ENCODE measurements at places on chromosomes 5 and 9.

GRCh38 chr5:83249156-83249555 lies 171.8 kb downstream of the XRCC4 start:
- DNase-seq: no peak

GRCh38 chr5:169746147-169746694 lies 109.1 kb downstream of the DOCK2 start:
- DNase-seq: peak; percentile 10

DNA sequence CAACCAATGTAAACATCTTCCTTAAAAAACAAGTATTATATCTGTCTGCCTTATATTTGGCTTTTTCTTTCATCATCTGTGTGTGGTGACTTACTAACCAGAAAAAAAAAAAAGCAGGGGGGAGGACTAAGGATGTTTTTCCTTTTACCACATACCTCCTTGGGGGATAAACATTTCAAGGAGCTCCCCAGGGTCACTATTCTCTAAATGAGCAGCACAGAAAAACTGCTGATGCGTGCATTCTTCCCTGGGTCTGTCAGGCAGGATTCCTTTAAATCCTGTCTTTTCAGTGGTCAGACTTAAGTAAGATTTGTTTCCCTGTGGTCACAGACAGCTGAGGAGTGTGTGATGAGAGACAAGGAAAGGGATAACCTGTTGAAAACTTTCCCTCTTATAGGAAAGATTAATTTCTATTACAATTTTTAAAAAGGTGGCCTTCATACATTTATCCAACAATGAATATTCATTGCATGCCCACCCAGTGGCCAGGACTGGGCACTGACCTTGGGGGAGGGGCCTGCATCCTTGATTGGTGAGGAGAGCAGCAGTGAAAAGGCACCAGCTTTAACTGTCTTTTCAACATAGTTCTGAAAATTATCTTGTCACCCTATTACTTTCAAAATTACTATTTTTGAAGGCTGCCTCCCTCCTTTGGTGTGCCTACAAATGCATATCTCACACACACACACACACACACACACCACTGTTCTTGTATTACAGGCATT lies 123.1 kb downstream of the TLE4 start:
- no peak for DNase-seq

DNA sequence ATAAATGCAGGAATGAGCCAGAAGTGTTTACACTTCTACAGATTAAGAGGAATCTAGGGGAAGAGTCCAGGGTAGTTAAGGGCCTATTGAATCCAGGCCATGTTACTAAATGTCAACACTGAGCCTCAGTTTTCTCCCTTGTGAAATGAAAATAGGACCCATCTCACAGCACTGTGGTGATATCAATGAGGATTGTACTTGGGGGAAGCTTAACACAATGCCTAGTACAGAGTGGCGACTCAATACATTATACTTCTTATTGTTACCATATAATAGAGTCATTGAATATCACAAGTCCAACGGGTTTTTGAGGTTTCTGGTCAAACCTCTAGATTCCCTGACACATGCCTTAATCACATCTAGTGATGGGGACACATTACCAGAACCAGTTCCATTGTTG lies 4.6 kb downstream of the TRUB2 start:
- no peak for DNase-seq

- no peak for DNase-seq
These were observed 19.3 kb downstream of the MLANA start for GRCh38 chr9:5909976-5910375.

DNA sequence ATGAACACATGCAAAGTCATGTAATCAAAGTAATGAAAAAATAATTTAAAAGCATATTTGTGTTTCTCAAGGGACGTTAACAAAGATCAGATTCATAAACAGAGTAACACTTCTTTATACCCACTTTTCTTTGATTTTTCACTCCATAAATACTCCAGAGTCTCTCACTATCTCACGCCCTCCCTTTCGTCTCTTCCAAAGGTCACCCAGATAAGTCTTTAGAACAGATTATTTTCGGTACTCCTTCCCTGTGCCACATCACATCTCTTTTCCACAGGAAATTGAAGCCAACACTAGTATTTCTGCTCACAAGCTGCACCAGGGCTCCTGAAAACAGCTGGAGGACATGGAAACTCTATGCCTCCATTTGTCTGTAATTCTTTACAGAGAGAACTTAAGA lies 15.4 kb upstream of the ALDOB start:
- DNase-seq: no peak

DNA sequence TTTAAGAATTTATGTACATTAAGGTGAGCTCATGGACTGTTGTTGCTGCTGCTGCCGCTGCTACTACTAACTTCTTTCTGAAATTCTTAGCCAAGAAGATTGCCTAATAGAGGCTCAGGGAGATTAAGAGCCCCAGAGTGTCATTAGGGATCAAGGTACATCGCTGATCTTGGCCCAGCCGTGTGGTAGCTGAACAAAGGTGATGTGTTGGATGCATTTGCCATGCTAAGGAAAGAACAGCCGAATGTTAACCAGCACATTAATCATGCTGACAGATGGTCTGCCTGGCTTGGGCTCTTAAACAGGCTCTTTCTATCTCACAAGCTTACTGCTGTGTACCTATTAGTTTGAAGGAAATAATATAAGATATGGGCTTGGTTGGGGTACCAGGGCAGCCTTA lies 137.1 kb downstream of the KCTD16 start:
- DNase-seq: no peak

- no peak for DNase-seq
These were observed 15.0 kb downstream of the CACNA1B start for GRCh38 chr9:137892424-137893191.

GRCh38 chr5:82365744-82366228 lies 87.6 kb upstream of the RPS23 start:
- DNase-seq: no peak

DNA sequence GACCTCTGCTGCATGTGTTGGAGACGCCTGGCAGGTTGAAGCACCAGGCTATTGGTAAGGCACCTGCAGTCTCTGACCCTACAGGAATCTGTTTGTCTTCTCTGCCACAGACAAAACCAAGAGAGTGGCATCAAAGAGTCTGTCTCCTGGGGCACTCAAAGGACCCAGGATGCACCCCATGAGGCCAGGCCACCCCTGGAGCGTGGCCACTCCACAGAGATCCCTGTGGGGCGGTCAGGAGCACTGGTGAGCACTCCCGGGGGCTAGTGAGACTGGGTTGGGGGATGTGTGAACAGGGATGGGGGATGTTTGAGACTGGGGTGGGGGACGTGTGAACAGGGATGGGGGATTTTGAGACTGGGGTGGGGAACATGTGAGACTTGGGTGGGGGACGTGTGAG lies 240.3 kb downstream of the CACNA1B start:
- DNase-seq: no peak

- no peak for DNase-seq
These were observed 44.9 kb downstream of the APBA1 start for GRCh38 chr9:69627281-69627680.

DNA sequence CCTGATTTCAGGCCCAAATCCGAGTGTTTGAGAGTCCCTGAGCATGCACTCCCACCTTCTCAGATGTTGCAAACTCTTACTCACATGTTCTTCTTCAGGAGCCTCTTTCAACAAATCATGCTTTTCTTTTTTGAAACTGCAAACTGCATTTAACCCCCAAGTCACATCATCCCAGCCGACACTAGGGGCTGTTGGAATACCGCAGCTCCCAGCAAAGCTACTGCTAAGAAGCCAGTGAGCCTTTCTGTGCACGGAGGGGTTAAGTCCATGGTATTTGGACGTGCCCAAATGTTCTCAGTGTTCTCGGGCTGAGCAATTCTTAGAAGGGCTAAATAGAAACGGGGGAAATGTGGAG lies 282.9 kb downstream of the NFIB start:
- DNase-seq: no peak

- no peak for DNase-seq
These were observed 11.6 kb downstream of the AGPAT2 start for GRCh38 chr9:136675477-136676296.

- DNase-seq: no peak
These were observed 102.2 kb downstream of the COL5A1 start for GRCh38 chr9:134743853-134744252.

GRCh38 chr9:63817622-63818518 lies 1467.1 kb downstream of the FOXD4L5 start:
- DNase-seq: peak; percentile 72

DNA sequence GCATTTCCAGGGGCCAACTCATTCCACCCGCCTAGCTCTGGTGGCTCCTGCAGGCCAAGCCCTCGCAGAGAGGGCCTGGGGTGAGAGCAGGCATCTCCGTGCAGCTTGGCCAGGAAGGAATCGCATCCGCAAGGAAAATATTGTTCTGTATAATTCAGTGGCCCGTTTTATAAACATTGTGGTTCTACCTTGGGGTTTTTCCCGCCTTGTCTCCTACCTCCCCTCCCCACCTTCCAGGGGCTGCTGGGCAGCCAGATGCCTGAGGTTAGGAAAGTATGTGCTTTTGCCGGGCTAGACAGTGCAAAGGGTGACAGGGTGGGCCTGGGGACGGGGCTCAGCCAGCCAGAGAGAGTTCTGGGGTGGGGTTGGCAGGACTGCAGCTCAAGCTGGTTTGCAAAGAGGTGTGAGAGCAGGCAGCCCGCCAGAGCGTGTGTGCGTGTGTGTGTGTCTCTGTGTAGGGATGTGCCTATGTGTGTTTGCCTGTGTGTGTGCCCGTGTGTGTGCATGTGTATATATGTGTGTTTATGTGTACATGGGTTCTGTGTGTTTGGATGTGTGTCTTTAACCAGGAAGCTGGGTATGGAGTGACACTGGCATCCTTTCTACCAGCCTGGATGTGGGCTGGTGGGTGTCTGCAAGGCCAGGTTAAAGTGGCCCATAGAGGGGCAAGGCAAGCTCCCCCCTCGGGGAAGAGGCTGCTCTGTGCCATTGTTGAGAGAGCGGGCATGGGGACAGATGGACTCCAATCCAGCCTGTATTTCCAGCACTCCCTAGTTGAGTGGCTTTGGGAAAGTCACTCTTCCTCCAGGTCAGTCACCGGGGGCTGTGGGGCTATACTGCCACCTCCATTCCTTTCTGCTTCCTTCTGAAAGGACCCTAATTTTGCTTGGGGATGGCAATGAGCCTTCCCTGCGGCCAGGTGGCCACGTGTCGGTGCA lies 10.6 kb upstream of the SLC2A6 start:
- DNase-seq: no peak
